ENCODE measurements at places on chromosomes 3 and 15. TPM values are rescaled to one million over a fixed set of nuclear protein-coding genes. Genes with fewer than 3 reads are reported as not detected.

DNA sequence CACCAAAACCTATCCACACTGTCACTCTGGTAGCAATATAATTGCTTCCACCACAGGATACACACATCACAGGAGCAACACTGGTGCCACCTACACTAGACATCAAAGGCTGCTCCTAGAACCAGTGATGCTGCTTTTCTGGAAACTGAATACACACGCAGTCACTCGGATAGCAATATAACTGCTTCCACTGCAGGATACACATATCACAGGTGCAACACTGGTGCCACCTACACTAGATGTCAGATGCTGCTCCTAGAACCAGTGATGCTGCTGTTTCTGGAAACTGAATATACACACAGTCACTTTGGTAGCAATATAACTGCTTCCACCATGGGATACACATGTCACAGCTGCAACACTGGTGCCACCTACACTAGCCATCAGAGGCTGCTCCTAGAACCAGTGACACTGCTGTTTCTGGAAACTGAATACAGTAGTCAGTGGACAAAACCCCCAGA is 6.9 kb upstream of the TNFSF10 start:
- no peak overlapping the region for H3K27ac ChIP-seq
- H3K36me3 ChIP-seq, result no peaks in the 10 kb centered on the region
- no peak overlapping the region for H3K4me3 ChIP-seq
- H3K27me3 ChIP-seq, result peaks cover 3% of the 10 kb centered on the region
- no peaks in the 10 kb centered on the region for H3K4me1 ChIP-seq

MKRN3 gene
- not detected for polyA plus RNA-seq

- DNase-seq, result no peak
- H3K4me3 ChIP-seq, result no peak overlapping the region
- no peaks in the 10 kb centered on the region for H3K4me1 ChIP-seq
- H3K36me3 ChIP-seq, result no peaks in the 10 kb centered on the region
- peaks cover 12% of the 10 kb centered on the region for H3K27me3 ChIP-seq
- no peak overlapping the region for H3K27ac ChIP-seq
These were observed 98.9 kb downstream of the LINGO1 start for GRCh38 chr15:77533578-77534430.

SEMA3F gene
- 21.2 TPM for polyA plus RNA-seq

GRCh38 chr3:99119385-99119784 is 217.9 kb upstream of the DCBLD2 start:
- no peak overlapping the region for H3K27ac ChIP-seq
- peaks cover 4% of the 10 kb centered on the region for H3K4me1 ChIP-seq
- H3K27me3 ChIP-seq, result no peaks in the 10 kb centered on the region
- no peak overlapping the region for H3K4me3 ChIP-seq
- DNase-seq, result peak; percentile 15
- H3K36me3 ChIP-seq, result no peaks in the 10 kb centered on the region

- H3K4me1 ChIP-seq, result no peaks in the 10 kb centered on the region
- no peaks in the 10 kb centered on the region for H3K36me3 ChIP-seq
- no peaks in the 10 kb centered on the region for H3K27me3 ChIP-seq
- H3K4me3 ChIP-seq, result no peak overlapping the region
- no peak overlapping the region for H3K27ac ChIP-seq
These were observed 202.7 kb downstream of the CGGBP1 start for GRCh38 chr3:87856126-87856525.

DNA sequence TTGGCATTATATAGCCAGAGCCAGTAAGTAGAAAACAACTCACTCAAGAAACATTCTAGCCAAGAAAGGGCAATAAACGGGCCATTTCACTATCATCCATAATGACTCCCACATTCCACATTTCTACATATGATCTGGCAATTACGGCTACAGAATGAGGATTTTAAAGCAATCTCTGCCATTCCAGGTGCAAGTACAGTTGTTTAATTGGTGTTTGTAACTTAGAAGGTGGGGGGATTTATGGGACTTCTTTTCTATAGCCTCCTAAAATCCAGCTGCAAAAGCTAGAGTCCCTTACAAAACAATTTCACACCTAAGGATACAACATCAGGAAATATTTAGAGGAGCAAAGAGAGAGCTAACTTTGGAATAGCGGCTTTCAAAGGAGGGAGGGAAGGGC is 295.4 kb upstream of the RORA start:
- H3K27ac ChIP-seq, result no peak overlapping the region
- H3K4me1 ChIP-seq, result no peaks in the 10 kb centered on the region
- no peak overlapping the region for H3K4me3 ChIP-seq
- no peak for DNase-seq
- no peaks in the 10 kb centered on the region for H3K36me3 ChIP-seq

- DNase-seq, result no peak
- H3K27ac ChIP-seq, result no peak overlapping the region
- H3K4me3 ChIP-seq, result no peak overlapping the region
- no peaks in the 10 kb centered on the region for H3K36me3 ChIP-seq
These were observed 621.8 kb downstream of the ROBO1 start for GRCh38 chr3:79146024-79146423.

DNA sequence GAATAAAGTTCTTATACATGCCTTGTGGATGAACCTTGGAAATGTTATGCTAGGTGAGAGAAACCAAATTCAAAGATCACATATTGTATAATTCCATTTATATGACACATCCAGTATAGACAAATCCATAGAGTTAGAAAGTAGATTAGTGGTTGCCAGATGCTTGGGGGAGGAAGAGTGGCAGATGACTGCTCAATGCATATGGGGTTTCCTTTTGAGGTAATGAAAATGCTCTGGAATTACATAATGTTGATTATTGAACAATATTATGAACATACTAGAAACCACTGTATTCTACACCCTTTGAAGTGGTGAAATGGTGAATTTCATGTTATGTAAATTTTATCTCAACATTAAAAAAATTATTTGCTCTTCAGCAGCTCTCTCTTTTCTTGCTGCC is 100.8 kb downstream of the DHX36 start:
- H3K36me3 ChIP-seq, result no peaks in the 10 kb centered on the region
- no peak overlapping the region for H3K27ac ChIP-seq
- DNase-seq, result no peak
- H3K27me3 ChIP-seq, result no peaks in the 10 kb centered on the region
- H3K4me1 ChIP-seq, result peaks cover 2% of the 10 kb centered on the region
- H3K4me3 ChIP-seq, result no peak overlapping the region

SLC9C1 gene
- not detected for polyA plus RNA-seq

CTXN2 gene
- not detected for polyA plus RNA-seq

DNA sequence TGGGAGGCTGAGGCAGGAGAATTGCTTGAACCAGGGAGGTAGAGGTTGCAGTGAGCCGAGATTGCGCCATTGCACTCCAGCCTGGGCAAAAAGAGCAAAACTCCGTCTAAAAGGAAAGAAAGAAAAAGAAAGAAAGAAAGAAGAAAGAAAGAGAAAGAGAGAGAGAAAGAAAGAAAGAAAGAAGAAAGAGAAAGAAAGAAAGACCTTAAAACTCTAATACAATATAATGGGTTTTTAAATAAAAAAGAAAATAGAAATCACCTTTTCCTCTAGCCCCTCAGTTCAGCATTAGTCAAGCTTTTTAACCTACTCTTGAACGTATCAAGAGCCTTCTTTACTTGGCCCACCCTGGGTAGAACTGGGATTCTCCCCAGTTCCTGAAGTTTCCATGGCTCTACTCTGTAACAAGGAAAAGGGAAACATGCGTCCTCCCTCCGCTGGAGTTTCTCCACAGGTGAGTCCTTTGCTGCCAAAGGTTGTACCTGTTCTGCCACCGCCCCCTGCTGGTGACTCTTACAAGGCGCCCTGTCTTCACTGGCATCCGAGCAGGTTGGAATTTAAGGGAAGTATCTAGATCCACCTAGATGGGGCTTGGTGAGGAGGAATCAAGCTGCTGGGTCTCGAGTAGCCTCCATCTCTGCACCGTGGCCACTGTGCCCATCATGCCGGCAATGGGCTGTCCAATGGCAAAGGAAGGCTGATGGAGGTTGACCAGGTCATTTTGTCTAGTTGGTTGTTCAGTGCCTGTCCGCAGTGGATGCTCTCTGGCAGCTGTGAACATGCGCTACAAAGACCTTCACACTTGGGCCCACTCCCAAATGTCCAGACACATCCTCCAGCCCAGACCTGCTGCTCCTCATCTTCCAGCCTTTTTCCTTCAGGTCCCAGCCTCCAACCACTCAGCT is 20.6 kb upstream of the EPHB3 start:
- no peaks in the 10 kb centered on the region for H3K4me1 ChIP-seq
- peaks cover 30% of the 10 kb centered on the region for H3K27me3 ChIP-seq
- H3K36me3 ChIP-seq, result no peaks in the 10 kb centered on the region
- peak; percentile 30 for DNase-seq

- peaks cover 3% of the 10 kb centered on the region for H3K4me1 ChIP-seq
- H3K27ac ChIP-seq, result no peak overlapping the region
- H3K4me3 ChIP-seq, result no peak overlapping the region
- no peaks in the 10 kb centered on the region for H3K36me3 ChIP-seq
- H3K27me3 ChIP-seq, result no peaks in the 10 kb centered on the region
These were observed 1.9 kb downstream of the P2RY12 start for GRCh38 chr3:151382671-151383070.

All from fibroblast of lung (primary cell).